MCF 10A (cell line): ENCODE measurements at places on chromosomes 12 and 14. TPM values are rescaled to one million over a fixed set of nuclear protein-coding genes. Genes with fewer than 3 reads are reported as not detected.
A peak's percentile ranks its signal among the peaks of the same experiment; 100 is the strongest.

The CLEC1A gene
- not detected in 2 replicates for total RNA-seq

GRCh38 chr12:117261247-117261646 lies 71.0 kb upstream of the FBXO21 start:
- H3K4me3 ChIP-seq = no peak overlapping the region
- no peaks in the 10 kb centered on the region for H3K36me3 ChIP-seq
- no peaks in the 10 kb centered on the region for H3K27me3 ChIP-seq
- no peak overlapping the region for H3K27ac ChIP-seq
- no peaks in the 10 kb centered on the region for H3K4me1 ChIP-seq
- DNase-seq = peak; percentile 51

GRCh38 chr14:72909163-72909562 lies 15.3 kb upstream of the DPF3 start:
- no peak overlapping the region for H3K4me3 ChIP-seq
- no peak overlapping the region for H3K27ac ChIP-seq
- no peaks in the 10 kb centered on the region for H3K27me3 ChIP-seq

- H3K4me1 ChIP-seq = peaks cover 5% of the 10 kb centered on the region
- no peak overlapping the region for H3K4me3 ChIP-seq
- peaks cover 25% of the 10 kb centered on the region for H3K27me3 ChIP-seq
Observed at GRCh38 chr14:90140298-90140955, 78.6 kb downstream of the KCNK13 start.

GRCh38 chr14:69495341-69495921 lies 10.9 kb downstream of the PLEKHD1 start:
- H3K36me3 ChIP-seq = no peaks in the 10 kb centered on the region
- no peak overlapping the region for H3K27ac ChIP-seq
- H3K4me3 ChIP-seq = no peak overlapping the region
- peaks cover 42% of the 10 kb centered on the region for H3K27me3 ChIP-seq

The ZFHX2 gene
- total RNA-seq = 1.8 and 2.1 TPM in 2 replicates

The TDRD9 gene
- 0.40 and 0.91 TPM in 2 replicates for total RNA-seq

- peaks cover 32% of the 10 kb centered on the region for H3K4me1 ChIP-seq
- no peak for DNase-seq
- no peak overlapping the region for H3K4me3 ChIP-seq
- no peak overlapping the region for H3K27ac ChIP-seq
Observed at GRCh38 chr12:106284358-106285105, 18.0 kb upstream of the TCP11L2 start.

DNA sequence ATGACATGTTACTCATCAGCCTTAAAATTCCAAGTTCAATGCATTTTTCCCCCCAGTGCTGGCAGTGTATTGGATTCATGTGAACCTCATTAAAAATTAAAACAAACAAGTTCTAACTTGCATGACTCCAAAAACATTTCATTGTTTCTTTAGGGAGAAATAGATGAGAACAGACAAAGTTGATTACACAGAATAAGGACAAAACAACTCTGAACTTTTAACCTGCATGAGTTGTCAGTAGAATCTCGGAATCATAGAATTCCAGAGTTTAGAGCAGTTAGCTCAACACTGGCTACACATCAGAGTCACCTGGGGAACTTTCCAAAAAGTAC lies 127.5 kb downstream of the TMX1 start:
- no peak overlapping the region for H3K4me3 ChIP-seq
- H3K4me1 ChIP-seq = peaks cover 20% of the 10 kb centered on the region
- no peak overlapping the region for H3K27ac ChIP-seq
- peak; percentile 38 for DNase-seq
- H3K27me3 ChIP-seq = no peaks in the 10 kb centered on the region

The CLEC1B gene
- total RNA-seq = not detected in 2 replicates

- no peak overlapping the region for H3K27ac ChIP-seq
- peak; percentile 81 for DNase-seq
- H3K4me3 ChIP-seq = no peak overlapping the region
- peaks cover 12% of the 10 kb centered on the region for H3K27me3 ChIP-seq
- no peaks in the 10 kb centered on the region for H3K36me3 ChIP-seq
- H3K4me1 ChIP-seq = peaks cover 12% of the 10 kb centered on the region
Observed at GRCh38 chr12:51823875-51824565, 24.5 kb downstream of the FIGNL2 start.

DNA sequence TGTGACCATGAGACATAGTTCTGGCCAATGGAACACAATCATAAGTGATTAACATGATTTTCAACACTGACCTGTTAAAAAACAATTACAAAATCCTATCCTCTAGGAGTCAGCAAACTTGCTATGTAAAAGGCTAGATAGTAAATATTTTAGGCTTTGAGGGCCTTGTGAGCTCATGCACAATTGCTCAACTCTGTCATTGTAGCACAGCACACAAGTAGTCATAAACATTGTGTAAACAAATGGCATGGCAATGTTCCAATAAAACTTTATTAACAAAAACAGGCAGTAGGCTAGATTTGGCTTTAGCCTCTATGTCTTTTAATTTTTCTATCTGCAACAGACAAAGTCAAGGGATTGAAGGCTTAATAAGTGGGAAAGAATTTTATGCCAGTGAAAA lies 350.7 kb downstream of the C12orf50 start:
- no peaks in the 10 kb centered on the region for H3K27me3 ChIP-seq
- H3K36me3 ChIP-seq = no peaks in the 10 kb centered on the region
